ENCODE measurements at places on chromosomes 3 and 15. TPM values are rescaled to one million over a fixed set of nuclear protein-coding genes. Genes with fewer than 3 reads are reported as not detected.

DNA sequence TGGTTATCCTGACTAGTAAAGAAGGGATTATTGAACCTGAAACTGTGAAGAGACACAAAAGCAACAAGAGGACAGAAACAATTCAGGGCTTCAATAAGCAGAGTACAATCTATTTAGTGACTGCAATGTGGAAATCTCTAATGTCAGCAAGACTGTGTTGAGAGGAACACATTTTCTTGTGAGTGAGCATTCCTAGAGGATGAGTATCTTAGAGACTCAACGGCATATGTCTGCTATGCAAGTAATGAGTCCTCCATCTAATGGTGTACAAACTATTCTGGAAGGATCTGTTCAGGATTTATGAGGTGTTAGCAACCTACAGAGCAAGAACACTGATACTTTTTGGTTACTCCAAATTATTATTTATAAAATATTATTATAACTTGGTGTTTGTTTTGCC is 226.5 kb upstream of the NDN start:
- H3K36me3 ChIP-seq, result no peaks in the 10 kb centered on the region
- no peak for DNase-seq
- H3K4me1 ChIP-seq, result no peaks in the 10 kb centered on the region
- H3K27ac ChIP-seq, result no peak overlapping the region
- H3K27me3 ChIP-seq, result no peaks in the 10 kb centered on the region
- H3K4me3 ChIP-seq, result no peak overlapping the region

GRCh38 chr3:134323966-134324962 is 50.0 kb downstream of the AMOTL2 start:
- DNase-seq, result no peak
- H3K27ac ChIP-seq, result no peak overlapping the region
- peaks cover 26% of the 10 kb centered on the region for H3K4me1 ChIP-seq
- no peak overlapping the region for H3K4me3 ChIP-seq
- H3K36me3 ChIP-seq, result no peaks in the 10 kb centered on the region
- H3K27me3 ChIP-seq, result no peaks in the 10 kb centered on the region

DNA sequence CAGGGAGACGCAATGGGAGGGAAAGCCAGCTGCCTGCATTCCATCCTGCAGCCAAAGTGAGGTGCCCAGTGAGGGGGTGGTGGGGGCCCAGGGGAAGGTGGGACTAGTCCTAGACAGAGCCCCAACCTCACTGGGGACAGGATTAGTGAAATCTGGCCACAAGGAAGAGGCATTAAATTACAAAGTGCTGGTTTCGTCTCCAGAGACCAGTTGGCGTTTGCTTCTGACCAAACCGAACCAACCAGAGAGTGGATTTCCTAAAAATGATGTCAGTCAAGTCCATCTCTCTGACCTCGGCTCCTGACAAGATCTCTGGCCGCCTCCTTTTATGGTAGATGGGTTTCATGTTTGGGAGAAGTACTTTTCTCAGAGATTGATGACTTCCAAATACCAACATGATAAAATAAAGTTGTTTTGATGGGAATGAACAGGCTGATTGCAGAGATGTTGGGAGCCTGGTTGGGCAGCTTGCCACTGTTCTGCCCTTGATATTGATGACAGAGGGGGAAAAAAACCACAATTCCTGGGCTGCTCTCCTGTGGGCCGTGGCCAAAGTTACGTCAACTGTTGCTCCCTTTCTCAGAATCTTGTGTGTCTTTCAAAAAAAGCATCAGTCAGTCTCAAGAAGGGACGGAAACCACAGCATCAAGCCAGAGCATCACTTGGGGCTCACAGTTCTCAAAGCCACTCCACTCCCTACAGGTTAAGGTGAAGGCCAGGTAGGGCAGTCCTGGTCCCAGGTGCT is 24.6 kb downstream of the ITGA11 start:
- no peak overlapping the region for H3K4me3 ChIP-seq
- no peak for DNase-seq
- no peaks in the 10 kb centered on the region for H3K4me1 ChIP-seq
- H3K36me3 ChIP-seq, result no peaks in the 10 kb centered on the region
- no peaks in the 10 kb centered on the region for H3K27me3 ChIP-seq
- no peak overlapping the region for H3K27ac ChIP-seq

- H3K27ac ChIP-seq, result no peak overlapping the region
- no peak overlapping the region for H3K4me3 ChIP-seq
- no peaks in the 10 kb centered on the region for H3K27me3 ChIP-seq
- H3K36me3 ChIP-seq, result no peaks in the 10 kb centered on the region
Observed at GRCh38 chr3:144569651-144570050, 598.0 kb downstream of the DIPK2A start.

The RAB7A gene
- total RNA-seq, result 129 TPM

The MUC20 gene
- 10.1 TPM for total RNA-seq

The SAMMSON gene
- total RNA-seq, result not detected

The BFSP2 gene
- total RNA-seq, result 0.69 TPM

All from upper lobe of left lung (tissue), 6 donors.